Eye (tissue), 1 donor: ENCODE measurements at places on chromosomes 11 and 22.

DNA sequence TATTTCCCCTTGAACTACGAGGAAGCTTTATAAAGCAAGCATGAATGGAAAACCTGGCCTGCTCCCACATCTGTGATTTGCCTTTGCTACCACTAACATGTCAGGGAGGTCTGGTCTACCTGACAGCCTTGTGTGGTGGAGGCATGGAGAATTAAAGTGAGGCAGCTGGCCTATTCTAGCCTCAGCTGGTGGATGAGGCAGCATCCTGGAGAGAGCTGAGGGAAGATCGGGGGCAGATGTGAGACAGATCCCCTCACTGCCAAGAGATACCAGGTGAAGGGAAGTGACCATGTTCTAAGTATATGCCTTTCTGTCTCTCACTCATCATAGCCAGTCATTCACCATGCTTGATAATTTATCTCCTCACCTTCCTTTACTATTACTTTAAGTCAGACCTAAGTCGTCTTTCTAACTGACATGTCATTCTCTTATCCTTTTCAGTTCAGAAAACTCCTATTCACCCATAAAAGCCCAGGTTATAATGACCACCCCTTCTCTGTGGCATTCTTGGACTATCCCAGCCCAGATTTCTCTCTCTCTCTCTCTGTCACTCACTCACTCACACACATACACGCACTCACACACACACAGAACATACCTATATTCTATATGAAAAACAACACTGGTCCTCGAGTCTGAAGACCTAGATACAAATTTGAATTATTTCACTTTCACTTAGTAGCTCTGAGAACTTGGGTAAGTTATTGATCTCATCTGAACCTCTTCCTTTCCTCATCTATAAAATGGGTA, 90.7 kb downstream of the CSNK2A3 start:
- no peak for DNase-seq

GRCh38 chr11:109085708-109086373, 336.1 kb upstream of the C11orf87 start:
- DNase-seq = no peak

DNA sequence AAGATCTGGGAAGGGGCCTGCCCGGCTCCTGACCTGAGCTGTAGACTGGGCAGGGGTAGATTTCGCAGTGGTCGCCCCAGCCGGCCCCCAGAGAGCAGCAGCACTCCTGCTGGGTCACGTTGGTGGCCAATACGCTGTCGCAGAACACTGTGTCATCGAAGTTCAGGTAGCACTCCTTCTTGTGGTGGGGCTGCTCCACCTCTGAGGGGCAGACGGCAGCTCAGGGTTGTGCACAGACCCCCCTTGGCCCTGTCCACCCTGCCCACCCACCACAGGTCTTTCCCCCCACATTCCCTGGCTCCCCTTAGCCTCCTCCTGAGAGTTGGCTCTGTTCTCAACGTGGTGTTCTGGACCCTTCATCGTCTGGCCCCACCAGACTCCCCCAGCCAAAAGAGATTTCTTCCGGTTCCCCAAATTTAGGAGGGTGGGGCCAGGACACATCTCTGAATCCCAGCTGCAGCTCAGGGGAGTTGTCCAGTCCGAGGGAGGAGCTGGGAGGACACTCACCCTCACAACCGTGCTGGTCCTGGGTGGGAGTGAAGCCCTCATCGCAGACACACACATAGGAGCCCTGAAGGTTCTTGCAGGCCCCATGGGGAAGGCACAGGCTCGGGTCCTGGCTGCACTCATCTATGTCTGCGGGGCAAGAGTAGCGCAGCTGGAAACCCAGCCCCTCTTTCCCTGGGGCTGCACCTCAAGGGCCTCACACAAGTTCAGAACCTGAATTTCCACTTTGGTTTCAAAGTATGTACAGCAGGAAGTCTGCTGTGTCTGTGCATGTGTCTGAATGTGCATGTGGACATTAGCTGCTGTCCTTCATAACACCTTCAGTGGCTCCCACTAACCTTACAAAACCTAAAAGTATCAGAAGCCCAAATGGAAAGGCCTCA, 16.5 kb downstream of the SCYL1 start:
- no peak for DNase-seq

DNA sequence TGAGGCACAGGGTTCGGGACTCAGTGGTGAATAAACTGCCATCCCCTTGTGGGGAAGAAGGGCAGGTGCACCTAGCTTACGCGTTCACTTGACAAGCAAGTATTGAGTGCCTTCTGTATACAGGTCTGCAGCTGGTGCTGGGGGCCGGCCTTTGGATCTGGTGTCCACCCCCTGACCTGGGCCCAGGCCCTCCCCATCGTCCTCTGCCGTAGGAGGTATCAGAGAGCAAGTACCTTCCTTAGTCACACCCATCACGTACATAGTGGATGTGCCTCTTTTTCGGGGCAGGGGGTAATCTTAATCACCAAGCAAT, 53.3 kb downstream of the SMIM38 start:
- no peak for DNase-seq

GRCh38 chr11:71309181-71309580, 56.8 kb upstream of the SHANK2 start:
- DNase-seq = no peak

- DNase-seq = no peak
Measured at GRCh38 chr22:41009222-41009948, 58.2 kb downstream of the RBX1 start.

DNA sequence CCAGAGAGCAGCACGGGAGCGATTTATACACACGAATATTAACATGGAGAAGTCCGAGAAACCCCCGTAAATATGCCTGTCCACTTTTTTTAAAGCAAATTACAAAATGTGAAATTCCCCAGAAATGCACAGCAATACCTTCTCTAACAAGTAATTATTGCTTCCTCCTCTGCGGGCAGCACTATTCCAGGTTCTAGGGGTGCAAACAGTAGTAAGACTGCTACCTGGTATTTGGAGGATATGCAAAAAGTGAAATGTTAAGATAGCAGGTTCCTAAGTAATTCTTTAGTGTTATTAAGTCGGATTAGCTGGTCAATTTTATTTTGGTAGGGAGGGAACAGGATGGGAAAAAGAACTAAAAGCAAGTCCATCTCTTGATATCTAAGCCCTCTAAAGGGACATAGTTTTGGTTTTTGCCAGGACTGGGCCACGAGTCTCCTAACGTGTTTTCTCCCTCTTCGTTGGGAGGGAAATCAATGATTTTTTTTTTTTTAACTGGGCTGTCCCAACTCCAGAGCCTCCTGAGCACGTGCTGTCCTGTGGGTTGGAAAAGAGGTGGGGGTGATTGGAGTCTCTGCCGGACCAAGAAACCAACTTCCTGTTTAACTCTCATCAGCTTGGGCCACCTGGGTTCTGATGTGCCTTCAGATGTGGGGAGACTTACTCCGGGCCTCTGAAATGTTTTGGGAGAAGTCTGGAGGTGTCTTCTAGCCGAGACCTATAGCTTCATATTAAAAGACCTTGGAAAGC, 1.7 kb upstream of the XBP1 start:
- peak; percentile 15 for DNase-seq

GRCh38 chr11:77779935-77780334, 40.6 kb downstream of the RSF1 start:
- DNase-seq = peak; percentile 29

DNA sequence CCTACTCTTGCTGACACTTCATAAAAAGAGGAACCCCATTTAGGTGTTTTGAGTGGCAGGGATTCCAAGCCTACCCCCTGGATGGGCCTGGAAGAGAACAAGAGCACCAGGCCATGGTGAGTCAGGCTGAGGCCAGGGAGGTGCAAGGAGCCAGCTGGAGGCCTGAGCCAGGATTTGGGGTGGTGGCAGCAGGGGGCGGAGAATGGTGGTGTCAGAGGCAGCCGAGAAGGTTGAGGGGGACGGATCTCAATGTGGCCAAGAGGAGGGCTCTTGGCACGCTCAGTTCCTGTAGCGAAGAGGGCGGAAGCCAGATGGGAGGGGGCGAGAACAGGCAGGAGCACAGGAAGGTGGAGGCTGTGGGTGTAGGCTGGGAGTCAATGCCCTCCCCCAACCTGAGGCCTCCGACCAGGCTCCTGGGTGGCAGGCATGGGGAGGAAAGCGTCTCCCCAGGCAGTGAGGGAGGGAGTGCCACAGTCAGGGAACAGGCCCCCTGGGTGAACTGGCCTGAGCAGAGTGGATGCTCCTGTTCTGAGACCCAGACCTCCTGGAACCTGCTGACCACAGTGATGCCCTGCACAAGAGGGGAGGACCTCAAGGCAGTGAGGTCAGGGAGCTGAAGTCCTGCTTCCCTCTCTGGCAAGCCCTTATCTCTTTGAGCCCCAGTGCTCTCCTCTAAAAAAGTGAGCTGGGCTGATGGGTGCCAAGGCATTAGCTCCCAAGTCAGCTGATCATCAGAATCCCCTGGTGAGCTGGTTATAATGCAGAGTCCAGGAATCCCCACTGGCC, 13.9 kb downstream of the RTN4RL2 start:
- DNase-seq = no peak

GRCh38 chr11:111148121-111148520, 97.4 kb upstream of the POU2AF2 start:
- DNase-seq = no peak

DNA sequence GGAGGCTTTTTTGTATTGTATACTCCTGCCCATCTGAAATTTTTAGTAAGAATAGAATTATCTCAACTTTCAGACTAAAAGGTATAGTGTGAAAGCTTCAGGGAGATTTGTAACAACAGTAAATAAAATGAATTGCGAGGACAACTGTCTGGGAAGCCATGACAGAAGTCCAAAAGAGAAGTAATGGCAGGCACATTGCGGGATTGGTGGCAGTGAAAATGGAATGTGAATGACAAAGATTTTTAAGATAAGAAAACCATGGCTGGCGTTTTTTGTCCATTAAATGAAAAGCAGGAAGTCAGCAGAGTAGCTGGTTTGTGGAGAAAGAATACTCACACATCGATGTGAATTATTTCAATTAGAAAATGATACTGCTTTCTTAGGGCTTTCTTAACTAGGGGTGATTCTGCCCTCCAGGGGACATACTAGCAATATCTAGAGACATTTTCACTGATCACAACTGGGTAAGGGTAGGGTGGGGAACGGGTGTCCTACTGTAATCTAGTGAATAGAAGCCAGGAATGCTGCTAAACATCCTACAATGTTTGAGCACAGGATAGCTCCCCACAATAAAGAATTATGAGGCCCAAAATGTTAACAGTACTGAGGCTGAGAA, 1.6 kb downstream of the NPAT start:
- peak; percentile 12 for DNase-seq

DNA sequence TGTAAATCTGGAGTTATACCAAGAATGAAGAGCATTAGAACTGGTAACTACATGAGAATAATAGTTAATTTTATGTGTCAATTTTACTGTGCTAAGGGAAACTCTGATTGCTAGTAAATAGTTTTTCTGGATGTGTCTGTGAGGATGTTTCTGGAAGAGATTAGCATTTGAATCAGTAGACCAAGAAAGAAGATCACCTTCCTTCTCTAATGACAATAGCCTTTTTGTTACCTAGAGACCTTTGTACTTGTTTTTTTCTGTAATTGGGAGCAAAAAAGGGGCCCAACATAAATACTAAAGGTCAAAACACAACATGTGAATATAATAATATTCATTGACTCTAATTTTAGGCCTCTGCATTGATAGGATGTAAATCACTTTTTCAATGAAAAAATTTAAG, 100.6 kb downstream of the DLG2 start:
- DNase-seq = no peak

DNA sequence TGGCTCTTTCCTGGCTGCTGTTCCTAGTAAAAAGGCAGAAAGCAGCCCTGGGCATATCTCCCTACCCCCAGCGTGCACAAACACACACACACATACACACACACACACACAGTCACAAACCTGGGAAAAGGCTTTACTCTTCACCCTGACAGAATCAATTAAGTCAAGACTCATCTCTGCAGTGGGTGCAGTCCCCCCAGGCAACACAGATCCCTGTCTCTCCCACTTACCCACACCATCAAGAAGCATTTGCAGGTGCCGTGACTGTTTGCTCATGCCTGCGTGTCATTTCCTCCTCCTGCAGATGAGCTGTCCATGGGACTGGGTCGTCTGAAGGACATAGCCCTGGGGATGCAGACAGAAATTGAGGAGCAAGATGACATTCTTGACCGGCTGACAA, 28.6 kb downstream of the SNAP29 start:
- DNase-seq = peak; percentile 56

DNA sequence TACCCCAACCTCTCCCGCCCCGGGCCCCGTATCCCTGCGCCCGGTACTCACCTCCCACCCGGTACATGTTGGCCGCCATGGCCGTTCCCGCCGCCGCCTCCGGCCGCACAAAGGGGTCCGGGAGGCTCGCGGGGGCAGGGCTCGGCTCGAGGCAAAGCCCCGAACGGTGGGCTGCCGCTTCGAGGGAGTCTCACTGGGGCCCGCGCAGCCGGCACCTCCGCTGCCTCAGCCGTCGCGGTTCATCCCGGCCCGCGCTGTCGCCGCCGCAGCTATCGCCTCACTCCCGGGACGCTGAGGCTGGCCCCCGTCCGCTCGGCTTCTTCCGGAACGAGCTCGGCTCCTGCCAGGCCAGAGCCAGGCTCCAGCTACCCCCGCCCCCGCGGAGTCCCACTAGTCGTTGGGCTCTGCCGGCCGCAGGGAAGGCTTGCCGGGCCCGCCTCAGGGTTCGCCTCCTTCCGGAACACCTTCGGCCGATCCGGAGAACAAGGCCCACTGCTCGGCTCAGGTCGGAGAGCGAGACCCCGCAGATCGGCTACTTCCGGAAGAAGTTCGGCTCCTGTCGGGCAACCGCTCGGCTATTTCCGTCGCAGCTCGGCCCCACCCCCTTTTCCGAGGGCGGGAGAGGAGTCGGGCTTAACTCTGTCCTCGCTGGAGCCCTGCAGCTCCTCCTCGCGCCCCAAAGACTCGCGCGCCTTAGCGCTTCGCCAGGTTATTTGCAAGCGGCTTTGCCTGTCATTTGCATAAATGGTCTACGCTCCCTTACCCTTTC, at the start of gene MTA2:
Gene MTA2, minus strand, starts transcription at position 494 of the 769 bp plus-strand sequence. Its CDS starts 415 bp downstream, at position 79.
- DNase-seq = peak; percentile 100

DNA sequence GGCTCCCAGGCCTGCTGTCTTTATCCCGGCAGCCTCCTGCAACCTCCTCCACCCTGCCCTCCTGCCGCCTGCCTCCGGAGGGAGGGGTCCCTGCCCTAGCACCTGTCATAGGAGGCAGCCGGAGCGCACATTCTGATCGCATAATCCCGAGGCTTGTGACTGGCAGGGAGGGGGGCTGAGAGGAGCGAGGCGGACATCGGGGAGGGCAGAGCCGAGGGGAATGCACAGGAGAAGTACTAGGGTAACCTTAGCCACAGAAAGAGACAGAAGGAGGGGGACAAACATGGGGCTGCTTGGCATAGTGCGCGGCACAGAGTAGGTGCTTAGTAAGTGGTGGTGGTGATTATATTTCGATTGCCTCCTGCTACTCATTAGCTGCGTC, 9.2 kb upstream of the ALX4 start:
- no peak for DNase-seq
